ENCODE measurements at places on chromosomes 13 and 19.

DNA sequence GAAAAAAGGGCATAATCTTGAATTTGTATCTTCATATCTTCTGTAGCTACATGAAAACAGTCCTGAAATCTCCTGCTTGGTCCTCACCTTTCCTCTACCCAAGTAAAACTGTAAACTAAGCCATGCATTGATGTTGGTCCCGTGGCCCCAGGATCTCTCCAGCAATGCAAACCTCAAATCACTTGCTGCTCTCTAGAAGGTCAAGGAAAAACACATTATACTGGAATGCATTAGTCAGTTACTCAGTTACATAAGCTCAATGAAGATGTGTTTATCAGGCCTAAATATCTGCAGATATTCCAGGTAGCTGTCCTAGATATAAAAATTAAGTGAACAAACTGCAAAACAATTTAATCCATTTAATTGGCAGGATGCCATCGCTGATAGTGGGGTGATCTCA is 261.8 kb downstream of the ABCC4 start:
- peak; percentile 8 for DNase-seq

DNA sequence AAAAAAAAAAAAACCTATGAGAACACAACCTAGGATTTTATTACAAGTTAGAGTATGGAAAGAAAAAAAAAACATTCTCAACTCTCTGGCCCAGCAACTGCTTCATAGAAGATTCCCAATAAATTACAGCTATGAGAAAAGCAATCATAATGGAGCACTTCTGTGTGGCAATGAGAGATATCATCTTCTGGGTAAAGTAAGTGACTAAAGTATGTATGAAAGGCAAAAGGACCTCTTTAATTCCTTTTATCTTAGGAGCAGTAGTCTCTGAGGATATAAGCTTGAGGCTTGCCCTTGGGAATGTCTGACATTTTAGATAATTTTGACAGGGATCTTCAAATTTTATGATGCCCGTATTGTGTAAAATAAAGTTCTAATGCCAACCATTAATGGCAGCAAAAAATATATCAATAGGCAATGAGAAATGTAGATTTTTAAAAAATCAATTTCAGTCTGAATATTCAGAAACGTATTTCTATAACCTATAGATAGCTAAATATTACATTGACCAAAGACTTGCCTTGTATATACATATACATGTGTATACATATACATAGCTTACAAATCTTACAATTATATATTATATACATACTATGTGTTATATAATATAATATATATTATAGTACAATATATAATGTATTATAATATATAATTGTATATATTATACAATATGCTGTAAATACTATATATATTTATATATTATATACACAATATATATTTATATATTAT is 823.9 kb upstream of the SLITRK1 start:
- no peak for DNase-seq

GRCh38 chr13:42255886-42256285 is 16.1 kb upstream of the AKAP11 start:
- DNase-seq = no peak

GRCh38 chr13:95918860-95919259 is 134.3 kb downstream of the UGGT2 start:
- no peak for DNase-seq

DNA sequence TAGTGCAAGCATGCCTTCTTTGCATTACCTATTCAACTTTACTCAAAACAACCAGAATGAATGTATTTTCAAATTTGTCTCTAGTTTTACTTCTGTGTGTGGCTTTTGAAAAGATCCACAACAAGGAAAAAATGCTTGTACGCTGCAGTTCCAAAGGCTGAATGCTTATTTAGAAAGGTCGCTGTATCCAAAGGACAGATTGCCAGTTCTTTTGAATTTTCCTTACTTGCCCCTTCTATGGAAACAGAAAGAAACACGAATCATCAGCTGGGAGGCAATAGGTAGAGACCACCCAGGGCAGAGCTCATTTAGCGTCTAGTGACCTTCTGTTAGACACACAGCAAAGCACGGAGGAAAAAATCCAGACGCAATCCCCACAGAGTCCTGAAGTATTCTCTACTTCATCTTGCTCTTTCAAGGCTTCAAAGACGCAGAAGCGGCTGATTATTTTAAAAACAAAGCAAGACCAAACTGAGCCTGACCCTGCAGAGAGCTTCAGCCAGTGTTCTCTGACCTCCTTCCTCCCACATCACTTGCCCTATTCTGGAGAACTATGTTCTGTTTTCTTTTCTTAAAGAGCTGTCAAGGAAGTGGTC is 674.6 kb upstream of the SGCG start:
- no peak for DNase-seq

DNA sequence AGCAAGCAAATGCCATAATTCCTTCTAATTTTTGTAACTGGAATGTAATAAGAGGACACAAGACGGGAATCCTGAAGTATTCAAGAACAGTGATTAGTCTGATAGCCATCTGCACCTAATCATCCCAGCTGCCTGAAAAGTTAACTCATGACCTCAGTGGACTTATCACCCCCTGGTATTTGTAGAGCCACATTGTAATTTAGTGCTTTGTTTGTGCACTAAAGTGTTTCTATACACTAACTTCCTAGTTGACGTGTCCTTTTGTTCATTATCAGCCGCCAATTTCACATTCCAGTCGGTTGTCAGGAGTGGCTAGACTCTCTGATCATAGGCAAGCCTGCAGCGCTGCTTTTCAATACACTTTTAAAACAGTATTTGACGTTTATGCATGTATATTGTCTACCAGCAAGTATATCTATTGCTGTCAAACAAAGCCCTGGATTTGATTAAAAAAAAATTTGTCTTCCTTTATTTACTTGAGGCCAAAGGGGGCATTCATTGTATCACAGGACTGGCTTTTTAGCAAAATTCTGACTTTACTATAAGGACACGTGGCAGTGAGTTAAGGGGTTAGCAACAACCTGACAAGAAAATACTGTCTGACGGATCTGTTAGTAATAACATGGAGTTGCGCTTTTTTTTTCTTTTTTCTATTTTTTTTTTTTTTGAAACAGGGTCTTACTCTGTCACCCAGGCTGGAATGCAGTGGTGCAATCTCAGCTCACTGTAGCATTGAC is 10.4 kb upstream of the SOX21 start:
- no peak for DNase-seq

All from fibroblast of villous mesenchyme (primary cell).